ENCODE measurements at places on chromosomes 1 and 21. TPM values are rescaled to one million over a fixed set of nuclear protein-coding genes. Genes with fewer than 3 reads are reported as not detected.
A peak's percentile ranks its signal among the peaks of the same experiment; 100 is the strongest.

- peak; percentile 98 for DNase-seq
- peaks cover 100% of the 10 kb centered on the region for H3K4me1 ChIP-seq
- H3K27ac ChIP-seq, result peak overlapping the region; percentile 91
These were observed 47.8 kb upstream of the ECE1 start for GRCh38 chr1:21337928-21338572.

- H3K4me3 ChIP-seq, result no peak overlapping the region
- H3K4me1 ChIP-seq, result no peaks in the 10 kb centered on the region
- no peaks in the 10 kb centered on the region for H3K27me3 ChIP-seq
- H3K36me3 ChIP-seq, result no peaks in the 10 kb centered on the region
These were observed 21.4 kb upstream of the PKN2 start for GRCh38 chr1:88662723-88663122.

DNA sequence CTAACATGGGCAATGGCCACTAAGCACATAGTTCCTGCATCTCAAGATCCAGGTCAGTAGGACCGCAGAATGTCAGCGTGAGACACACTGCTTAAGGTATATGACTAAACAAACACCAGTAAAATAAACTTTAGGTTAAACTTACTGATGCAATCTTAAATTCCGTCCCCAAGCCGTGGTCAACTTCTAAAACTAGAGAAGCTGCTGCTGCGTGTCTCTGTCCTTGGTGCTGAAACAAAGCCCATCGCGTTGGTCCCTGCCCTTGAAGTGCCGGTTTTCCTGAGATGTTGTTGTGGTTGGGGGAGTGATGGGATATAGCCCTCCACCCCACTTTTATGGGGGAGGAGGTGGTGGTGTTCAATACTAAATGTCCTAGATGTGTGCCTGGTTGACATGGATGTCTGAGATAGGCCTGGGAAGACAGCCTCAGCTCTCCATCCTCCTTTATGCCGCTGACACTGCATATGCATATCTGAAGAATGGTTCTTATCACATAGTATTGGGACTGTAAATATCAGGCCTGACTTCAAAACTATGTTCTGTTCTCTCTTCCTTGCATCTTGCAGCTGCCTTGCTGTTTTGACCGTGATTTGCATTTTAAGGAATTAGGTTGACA, 72.0 kb upstream of the KCNA3 start:
- H3K4me1 ChIP-seq, result no peaks in the 10 kb centered on the region
- H3K27me3 ChIP-seq, result peaks cover 23% of the 10 kb centered on the region
- H3K27ac ChIP-seq, result no peak overlapping the region
- no peaks in the 10 kb centered on the region for H3K36me3 ChIP-seq
- peak; percentile 68 for DNase-seq

- no peaks in the 10 kb centered on the region for H3K27me3 ChIP-seq
- H3K4me1 ChIP-seq, result peaks cover 65% of the 10 kb centered on the region
- peaks cover 47% of the 10 kb centered on the region for H3K36me3 ChIP-seq
- no peak overlapping the region for H3K4me3 ChIP-seq
- no peak for DNase-seq
- no peak overlapping the region for H3K27ac ChIP-seq
These were observed 44.2 kb upstream of the PIGV start for GRCh38 chr1:26743426-26744059.

DNA sequence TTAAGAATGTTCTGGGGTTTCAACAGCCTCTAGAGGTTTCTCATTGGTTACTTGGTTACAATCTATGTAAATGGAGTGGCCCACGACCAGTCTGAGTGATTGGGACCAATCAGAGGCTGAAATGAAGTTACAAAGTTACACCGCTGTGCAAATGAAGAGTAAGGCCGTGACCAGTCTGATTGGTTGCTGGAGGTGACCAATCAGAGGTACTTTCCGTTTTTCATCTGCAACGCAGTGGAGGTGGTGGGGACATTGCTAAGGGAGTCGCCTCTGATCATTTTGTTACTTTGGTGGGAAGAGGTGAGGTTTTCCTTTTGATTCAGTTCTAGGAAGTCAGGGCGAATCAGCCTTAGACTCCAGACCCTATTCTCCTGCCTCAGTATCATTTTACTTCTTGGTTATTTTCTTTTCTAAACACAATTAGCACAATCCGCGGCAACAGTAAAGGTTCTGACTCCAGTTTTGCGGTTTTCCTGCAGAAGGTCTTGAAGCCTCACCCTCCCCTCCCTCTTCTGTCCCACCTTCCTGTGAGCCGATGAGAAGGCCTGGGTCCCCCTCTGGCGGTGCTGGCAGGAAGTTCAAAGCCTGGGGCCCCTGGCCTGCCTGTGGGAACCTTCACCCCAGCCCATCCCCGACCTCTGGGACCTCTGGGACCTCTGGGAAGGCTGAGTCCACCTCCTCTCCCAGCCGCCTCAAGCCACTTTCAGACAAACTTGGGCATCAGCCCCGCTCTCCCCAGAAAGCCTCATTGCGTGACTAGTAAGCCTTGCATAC, 38.7 kb upstream of the TTC34 start:
- H3K4me1 ChIP-seq, result no peaks in the 10 kb centered on the region
- H3K27ac ChIP-seq, result no peak overlapping the region
- DNase-seq, result no peak
- H3K27me3 ChIP-seq, result no peaks in the 10 kb centered on the region

- no peak overlapping the region for H3K27ac ChIP-seq
- H3K4me1 ChIP-seq, result no peaks in the 10 kb centered on the region
- DNase-seq, result no peak
- H3K36me3 ChIP-seq, result no peaks in the 10 kb centered on the region
- no peaks in the 10 kb centered on the region for H3K27me3 ChIP-seq
These were observed 407.9 kb downstream of the PLA2G4A start for GRCh38 chr1:187236676-187237075.

GRCh38 chr21:42058631-42059111, 12.4 kb upstream of the UMODL1 start:
- DNase-seq, result no peak
- no peaks in the 10 kb centered on the region for H3K36me3 ChIP-seq
- no peak overlapping the region for H3K4me3 ChIP-seq
- no peaks in the 10 kb centered on the region for H3K27me3 ChIP-seq
- peaks cover 9% of the 10 kb centered on the region for H3K4me1 ChIP-seq

- DNase-seq, result no peak
- peak overlapping the region; percentile 37 for H3K4me3 ChIP-seq
- H3K27ac ChIP-seq, result no peak overlapping the region
- peaks cover 37% of the 10 kb centered on the region for H3K27me3 ChIP-seq
These were observed 701 bp upstream of the INSRR start for GRCh38 chr1:156859523-156860112.

DNA sequence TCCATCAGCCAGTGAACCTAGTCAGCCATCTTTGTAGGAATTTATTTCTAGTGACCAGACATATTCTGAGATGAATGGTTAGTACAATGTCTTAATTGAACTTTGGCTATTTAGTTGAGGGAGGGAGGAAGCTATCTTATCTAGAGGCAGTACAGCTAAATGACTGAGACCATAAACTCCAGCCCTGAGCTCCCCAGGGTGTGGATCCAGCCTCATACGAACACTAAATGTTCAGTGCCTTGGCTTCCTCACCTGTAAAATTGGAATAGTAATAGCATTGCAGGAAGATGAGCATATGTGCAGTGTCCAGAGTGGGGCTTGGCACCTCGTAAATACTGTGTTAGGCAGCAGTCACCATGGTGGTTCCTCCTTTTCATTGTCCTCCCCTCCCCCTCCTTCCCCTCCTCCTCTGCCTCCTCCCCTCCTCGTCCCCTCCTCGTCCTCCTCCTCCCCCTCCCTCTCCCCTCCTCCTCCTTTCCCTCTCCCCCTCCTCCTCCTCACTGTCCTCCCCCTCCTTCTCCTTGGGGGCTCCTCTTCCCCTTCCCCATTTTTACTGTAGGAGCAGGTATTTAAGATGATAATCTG, 108.2 kb downstream of the GALNT2 start:
- peaks cover 53% of the 10 kb centered on the region for H3K4me1 ChIP-seq
- H3K27ac ChIP-seq, result no peak overlapping the region
- H3K36me3 ChIP-seq, result no peaks in the 10 kb centered on the region
- no peak for DNase-seq
- no peaks in the 10 kb centered on the region for H3K27me3 ChIP-seq
- H3K4me3 ChIP-seq, result no peak overlapping the region

GRCh38 chr1:169048043-169048442, 58.4 kb upstream of the ATP1B1 start:
- H3K27me3 ChIP-seq, result no peaks in the 10 kb centered on the region
- peak; percentile 66 for DNase-seq
- no peak overlapping the region for H3K4me3 ChIP-seq
- no peaks in the 10 kb centered on the region for H3K36me3 ChIP-seq

GRCh38 chr1:93427656-93428055, 20.3 kb upstream of the FNBP1L start:
- no peak overlapping the region for H3K27ac ChIP-seq
- no peak for DNase-seq
- no peaks in the 10 kb centered on the region for H3K4me1 ChIP-seq

DNA sequence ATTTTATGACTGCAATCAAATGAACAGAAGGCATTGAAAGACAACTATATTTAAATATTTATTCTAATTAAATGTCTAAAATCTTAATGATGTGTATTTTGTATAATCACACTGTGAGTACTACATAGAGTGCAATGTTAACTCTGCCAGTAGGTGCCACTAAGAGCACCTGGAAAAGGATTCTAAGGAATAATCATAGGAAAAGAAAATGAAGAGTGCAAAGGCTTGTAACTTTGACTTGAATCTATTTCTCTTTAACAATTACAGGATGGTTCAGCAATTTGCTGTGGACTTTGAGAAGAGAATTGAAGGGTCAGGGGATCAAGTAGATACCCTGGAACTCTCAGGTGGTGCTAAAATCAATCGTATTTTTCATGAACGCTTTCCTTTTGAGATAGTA, 200.4 kb downstream of the DNM3 start:
- no peaks in the 10 kb centered on the region for H3K4me1 ChIP-seq
- peaks cover 6% of the 10 kb centered on the region for H3K36me3 ChIP-seq
- no peaks in the 10 kb centered on the region for H3K27me3 ChIP-seq
- DNase-seq, result no peak
- no peak overlapping the region for H3K27ac ChIP-seq

The SLC44A3 gene
- total RNA-seq, result 1.7 TPM

The LRRN2 gene
- 3.7 TPM for total RNA-seq

The SMYD2 gene
- total RNA-seq, result 17.5 TPM
